Activated CD4-positive, CD25-positive, alpha-beta regulatory T cell treated with anti-CD3 and anti-CD28 coated beads, Interleukin-2, amount 50 U/mL, for 24 hours (primary cell): ENCODE measurements at places on chromosomes 3 and 15.

DNA sequence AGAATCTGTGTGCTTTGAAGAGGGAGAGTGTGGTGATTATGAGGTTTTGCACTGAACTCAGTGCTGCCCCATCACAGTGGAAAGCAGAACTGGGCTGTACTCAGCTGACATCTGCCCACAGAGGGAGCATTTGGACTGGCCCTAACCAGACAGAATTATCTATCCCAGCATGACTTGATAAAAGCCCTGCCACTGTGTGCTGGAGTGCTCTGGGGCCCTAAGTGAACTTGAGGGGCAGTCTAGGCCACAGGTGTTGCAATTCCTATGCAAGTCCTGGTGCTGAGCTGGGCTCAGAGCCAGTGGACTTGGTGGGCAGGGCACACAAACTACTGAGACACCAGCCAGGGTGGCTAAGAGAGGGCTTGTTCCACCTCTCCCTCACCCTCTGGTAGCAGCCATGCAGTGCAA lies 269.2 kb upstream of the CTNNB1 start:
- no peak for ATAC-seq

- no peak for ATAC-seq
Measured at GRCh38 chr15:46768287-46768686, 949.0 kb upstream of the SEMA6D start.

DNA sequence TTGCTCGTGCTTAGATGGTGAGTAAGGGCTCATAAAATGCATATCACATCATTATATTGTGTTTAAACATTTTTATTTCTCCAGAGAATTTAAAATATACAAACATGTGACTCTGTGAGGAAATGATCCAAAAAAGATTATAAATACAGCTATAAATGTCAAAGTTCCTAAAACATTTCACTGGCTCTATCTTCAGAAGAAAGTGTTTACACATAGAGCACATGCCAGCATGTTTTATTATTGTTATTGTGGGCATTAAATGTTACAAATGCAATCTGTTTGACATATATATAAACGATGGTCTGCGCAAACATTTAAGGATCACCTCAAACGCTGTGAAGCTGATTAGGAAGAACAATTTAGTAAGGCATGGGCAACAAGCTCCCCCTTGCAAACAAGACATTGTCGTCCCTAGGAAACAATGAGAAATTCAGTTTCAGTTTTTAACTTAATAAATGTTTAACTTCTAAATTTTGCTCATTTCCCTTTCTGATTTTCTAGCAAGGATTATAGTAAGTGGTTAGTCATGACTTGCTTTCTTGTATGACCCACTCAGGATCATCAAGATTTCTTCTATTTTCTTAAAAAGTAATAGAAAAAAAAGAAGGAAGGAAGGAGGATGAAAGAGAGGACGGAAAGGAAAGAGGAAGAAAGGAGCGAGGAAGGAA lies 207.5 kb downstream of the SATB1 start:
- ATAC-seq, result no peak

GRCh38 chr15:64185146-64185911 lies 22.5 kb upstream of the PPIB start:
- ATAC-seq, result no peak

- ATAC-seq, result no peak
Measured at GRCh38 chr3:124747111-124747981, 17.1 kb downstream of the UMPS start.

DNA sequence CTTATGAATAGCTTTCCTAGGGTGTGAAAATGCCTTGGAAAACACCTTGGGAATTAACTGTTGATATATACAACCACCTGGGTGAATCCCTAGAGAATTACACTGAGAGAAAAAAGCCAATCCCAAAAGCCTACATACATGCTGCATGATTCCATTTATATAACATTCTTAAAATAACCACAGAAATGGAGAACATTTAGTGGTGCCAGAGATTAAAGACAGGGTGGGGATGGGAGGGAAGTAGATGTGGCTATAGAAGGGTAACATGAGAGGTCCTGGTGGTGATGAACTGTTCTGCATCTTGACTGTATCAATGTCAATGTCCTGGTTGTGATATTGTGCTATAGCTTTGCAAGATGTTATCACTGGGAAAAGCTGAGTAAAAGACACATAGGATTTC lies 291.0 kb downstream of the CLSTN2 start:
- no peak for ATAC-seq

- ATAC-seq, result no peak
Measured at GRCh38 chr3:117526470-117527079, 817.0 kb downstream of the TUSC7 start.

DNA sequence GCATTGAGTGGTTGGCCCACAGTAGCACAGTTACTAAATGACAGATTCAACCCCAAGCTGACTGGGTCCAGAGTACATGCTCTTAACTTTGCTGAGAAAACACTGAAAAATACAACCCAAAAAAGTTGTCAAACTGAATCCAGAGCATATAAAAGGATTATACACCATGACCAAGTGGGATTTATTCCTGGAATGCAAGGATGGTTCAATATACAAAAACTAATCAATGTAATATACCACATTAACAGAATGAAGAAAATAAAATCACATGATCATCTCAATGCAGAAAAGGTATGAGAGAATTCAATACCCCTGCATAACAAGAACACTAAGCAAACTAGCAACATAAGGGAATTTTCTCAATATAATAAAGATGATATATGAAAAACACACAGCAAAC lies 98.5 kb downstream of the STAG1 start:
- ATAC-seq, result no peak

- peak; percentile 83 for ATAC-seq
Measured at GRCh38 chr3:72185549-72186399, 400.8 kb upstream of the PROK2 start.

- ATAC-seq, result no peak
Measured at GRCh38 chr3:13243586-13243985, 170.4 kb upstream of the IQSEC1 start.

DNA sequence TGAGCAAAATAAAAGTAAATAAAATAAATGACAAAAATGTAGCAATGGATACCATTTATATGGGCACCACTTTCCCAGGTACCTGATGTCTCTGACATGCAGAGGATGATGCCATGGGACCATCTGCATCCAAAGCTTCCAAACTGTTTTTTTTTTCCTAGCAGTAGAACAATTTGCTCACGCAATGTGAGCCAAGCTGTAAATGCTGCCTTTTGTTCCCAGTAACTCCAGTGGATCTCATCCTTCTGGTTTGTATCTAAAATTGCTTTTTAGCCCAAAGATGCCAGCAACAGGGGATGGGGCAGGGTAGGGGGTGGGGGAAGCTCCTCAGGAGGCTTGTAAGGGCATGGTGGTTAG lies 32.7 kb downstream of the SLC12A8 start:
- no peak for ATAC-seq

DNA sequence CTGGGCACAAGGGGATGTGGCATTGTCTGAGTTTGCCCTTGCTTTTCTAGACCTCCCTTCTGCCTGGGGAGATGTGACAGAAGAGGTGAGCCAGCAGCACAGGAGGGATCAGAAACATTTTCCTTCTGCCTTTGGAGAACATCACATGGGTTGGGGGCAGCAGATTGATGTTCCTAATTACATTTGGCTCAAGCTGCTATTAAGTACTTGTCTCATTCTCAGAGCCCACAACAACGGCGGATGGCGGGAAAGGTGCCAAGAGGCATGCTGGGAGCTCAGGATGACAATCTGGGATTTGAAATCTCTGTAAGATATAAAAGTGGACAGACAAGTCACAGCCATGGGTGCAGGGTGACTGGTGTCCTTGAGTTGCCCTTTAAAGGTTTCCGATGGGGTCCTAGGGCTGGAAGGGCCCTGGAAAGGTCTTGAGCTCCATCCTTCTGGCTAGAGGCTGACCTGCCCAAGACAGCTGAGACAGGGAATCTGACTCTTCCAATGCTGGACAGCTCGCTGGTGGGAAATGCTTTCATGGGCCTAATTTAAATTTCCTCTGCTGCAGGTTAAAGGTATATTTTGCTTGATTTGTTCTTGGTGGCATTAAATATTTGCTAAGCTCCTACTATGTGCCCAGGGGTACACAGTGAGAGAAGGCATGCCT lies 2.4 kb upstream of the CORO2B start:
- ATAC-seq, result no peak

DNA sequence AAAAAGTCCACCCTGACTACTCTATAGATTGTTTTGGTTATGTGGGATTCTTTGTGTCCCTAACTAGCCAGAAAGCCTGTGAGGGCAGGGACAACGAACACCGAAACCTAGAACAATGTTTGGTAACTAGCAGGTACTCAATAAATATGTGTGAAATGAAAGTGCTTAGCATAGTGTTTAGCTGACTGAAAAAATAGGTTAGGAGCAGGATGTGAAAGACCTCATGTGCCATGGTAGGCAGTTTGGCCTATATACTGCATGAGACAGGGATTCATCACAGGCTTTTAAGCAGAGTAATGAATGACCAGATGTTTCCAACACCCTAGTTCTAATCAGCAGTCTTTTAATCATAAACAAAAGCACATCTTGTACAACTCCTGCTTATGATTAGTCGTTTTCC lies 64.2 kb downstream of the MYO5A start:
- ATAC-seq, result peak; percentile 83

DNA sequence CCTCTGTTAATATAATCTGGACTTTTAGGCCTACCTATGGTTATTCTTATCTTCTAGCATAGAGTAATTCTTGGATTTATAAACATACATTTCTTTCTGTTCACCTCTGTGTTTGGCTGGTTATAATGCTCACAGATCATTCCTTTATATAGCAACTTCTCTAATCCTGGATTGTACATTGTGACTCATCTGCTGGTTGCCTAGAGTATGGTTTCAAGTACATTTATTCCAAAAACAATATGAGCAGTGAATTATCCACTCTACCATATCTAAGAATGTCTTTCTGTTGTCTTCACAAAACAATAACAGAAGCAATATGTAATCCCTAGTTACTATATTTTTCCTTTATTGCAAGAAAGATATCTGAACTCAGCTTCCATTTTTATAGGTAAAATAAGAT lies 35.3 kb downstream of the FSIP1 start:
- ATAC-seq, result no peak

DNA sequence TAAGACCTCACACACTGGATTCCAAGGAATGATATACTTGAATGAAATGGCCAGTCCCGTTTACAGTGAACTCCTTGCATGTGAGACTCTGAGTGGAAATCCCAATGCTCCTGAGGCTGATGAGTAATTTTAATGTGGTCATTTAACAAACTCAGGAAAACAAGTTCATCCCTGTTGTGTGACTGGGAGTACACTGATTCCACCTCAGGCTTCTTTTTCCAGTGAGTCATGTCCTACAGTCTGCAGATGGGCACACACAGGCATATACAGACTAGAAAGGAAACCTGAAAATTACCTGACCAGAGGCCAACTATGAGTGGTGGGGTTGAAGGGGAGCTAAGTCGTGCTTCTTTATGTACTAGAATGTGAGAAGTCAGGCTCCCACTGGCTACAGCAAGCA lies 5.8 kb downstream of the SQOR start:
- no peak for ATAC-seq

- no peak for ATAC-seq
Measured at GRCh38 chr15:99176757-99177156, 71.9 kb downstream of the SYNM start.

DNA sequence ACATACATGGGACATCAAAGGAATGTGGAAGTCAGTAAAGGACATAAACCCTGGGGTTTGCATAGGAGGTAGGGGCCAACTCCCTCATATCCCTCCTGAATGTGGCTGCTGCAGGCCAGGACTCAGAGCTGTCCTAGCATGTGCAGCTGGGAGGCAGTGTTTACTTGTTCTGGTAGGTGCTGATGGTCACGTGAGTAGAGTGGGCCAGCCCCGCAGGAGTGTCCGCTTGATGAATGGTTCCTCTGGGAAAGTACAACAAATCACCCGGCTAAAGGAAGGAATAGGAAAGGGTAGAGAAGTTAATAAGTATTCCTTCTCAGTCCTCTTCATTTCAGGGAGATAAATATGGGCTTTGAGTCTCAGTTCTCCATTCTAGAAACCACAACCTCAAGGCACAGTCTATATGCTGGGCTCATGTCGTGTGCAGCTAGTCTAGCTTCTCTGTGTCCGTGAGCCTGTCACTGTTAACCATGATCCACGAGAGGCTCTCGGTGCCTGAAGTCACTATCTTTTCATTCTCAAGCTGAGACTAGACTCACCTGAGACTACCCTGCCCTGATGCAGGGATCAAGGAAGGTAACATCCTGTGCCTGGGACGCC lies 17.9 kb downstream of the RIOX2 start:
- ATAC-seq, result no peak

GRCh38 chr3:158443632-158444031 lies 127.4 kb upstream of the MLF1 start:
- peak; percentile 41 for ATAC-seq

DNA sequence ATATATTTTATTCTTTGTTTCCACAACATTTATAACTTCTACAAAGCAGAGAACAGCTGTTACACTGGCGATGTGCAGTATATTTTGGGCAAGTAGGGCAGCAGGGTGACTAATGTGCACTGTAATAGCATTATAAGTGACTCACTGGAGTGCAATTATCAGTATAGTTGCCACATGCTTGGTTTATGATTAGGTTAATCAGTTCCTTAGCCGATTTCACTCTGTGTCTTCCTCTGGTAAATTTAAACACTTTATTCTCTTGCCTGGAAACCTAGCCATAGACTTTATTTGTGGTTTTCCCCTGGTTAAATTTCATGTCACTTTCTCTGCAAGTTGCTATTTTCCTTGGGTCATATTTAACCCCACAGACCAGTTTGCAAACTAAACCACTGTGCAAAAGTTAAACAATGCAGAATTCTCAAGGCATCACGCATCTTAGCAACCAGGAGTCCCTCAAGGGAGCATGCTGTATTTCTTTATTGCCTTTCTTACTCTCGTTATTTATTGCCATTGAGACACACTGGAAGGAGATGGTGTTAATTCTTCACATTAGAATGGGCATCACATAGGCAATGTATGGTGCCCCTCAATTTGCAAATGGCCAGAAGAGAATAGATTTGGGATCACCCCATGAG lies 690.2 kb upstream of the DPPA4 start:
- ATAC-seq, result peak; percentile 70

DNA sequence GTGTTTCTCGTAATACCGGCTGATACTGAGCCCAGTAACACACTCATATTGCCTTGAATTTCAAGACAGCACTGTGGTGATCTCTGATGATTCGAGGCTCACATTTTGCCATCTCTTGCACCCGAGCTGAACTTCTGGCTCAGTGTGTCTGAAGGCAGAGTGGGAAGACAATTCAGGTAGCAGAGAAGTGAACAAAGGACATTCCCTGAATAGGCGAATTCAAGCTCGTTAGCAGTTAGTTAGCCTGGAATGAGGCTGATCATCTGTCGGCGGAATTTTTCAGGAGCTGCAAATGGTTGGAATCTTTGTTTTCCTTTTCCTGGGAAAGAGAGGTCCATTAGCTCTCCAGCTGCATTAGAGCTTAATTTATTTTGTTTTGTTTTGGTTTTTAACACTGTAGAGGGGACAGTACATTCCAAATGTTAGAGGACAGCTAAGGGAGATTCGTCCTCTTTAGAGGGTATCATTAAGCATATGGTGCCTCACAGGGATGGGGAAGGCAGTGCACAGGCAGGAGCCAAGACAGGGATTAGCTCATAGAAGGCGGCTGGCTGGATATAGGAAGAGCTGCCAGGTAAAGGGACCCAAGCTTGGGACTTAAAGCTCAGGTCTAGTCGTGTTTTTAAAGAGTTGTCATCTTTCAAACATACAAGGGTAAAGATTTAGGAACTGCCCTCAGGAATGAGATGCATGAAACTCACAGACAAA lies 119.7 kb upstream of the DLG1 start:
- ATAC-seq, result no peak

- no peak for ATAC-seq
Measured at GRCh38 chr3:72093992-72094334, 309.0 kb upstream of the PROK2 start.
